Fibroblast of skin of scalp (primary cell): ENCODE measurements at places on chromosomes 16 and 17.

DNA sequence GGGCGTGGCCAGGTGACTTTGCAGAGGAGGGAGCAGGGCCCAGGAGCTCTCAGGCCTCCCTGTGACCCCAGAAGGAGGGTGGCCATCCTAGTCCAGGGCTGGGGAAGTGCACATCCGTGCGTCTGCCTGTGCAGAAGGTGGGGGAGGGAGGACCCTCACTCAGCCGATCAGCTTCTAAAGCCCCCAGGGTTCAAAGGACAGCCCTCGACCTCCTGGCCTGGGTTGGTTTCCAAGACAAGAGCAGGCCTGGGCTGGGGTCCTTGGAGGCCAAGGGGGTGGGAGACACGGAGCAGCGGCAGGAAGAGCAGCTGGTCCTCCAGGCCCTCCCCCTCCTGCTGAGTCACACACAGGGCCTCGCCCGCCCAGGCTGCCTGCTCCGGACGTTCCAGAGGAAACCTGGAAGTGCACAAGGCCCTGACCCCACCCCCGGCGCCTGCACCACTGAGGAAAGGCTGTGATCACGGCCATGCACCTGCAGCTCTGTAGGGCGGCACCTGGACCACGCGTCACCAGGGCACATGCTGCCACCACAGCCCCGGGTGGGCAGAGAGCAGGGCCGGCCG lies 67.1 kb upstream of the ZNF469 start:
- DNase-seq: peak; percentile 74

DNA sequence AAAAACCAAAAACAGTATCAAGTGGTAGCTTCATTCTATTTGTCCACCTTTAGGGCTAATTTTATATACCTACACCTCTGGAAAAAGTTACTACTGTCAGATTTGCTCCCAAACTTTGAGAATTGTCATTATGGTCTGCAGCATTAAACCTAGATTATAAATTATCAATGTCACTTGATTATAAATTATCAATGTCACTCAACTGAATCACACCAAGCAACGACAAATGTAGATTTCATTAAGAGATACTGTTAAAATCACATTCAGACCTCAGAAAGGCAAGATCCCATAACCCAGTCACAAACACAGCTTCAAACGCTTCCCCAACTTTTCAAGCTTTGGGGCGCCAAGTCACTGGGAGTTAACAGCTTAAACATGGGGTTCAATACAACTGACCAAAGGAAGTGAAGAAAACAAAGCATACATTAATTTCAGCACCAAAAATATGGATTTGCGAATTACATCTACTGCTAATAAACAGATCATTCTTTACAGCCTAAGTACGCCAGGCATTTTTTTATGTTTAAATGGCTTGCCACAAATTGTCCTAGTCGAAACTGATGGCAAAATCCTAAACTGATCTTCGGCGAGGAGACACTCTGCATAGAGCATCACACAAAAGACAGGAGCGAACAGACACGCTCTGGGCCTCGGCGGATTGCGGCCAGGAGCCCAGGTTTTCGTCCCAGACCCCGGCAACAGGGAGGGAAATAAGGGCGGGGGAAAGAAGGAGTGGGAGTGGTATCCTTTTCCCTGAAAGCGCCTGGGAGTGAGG lies 981 bp downstream of the GLG1 start:
- peak; percentile 30 for DNase-seq

DNA sequence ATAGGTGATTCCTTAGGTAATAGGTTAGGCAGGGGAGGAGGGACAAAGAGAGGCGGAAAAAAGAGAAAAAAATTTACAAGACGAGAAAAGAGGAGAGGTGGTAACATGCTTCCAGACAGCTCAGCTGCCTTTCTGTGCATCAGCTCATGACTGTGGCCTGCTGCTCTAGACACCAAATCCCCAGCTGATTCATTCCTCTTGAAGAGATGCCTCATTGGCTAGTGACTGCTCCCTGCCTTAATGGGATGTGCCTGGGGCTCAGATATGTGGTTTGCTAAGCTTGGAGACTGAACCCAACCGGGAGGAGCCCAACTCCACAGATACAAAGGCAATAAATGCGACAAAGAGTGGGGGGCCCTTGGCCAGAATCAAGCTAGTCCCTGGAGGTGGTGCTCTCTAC lies 105.9 kb upstream of the FAM20A start:
- peak; percentile 82 for DNase-seq

GRCh38 chr16:57373117-57373947 lies 1.0 kb downstream of the CX3CL1 start:
- no peak for DNase-seq

- DNase-seq: peak; percentile 93
These were observed 19.2 kb downstream of the PLXDC1 start for GRCh38 chr17:39132192-39132610.

GRCh38 chr17:76982408-76983074 lies 114.3 kb downstream of the MGAT5B start:
- no peak for DNase-seq

- peak; percentile 37 for DNase-seq
These were observed 53.7 kb downstream of the SNX20 start for GRCh38 chr16:50627419-50627818.

DNA sequence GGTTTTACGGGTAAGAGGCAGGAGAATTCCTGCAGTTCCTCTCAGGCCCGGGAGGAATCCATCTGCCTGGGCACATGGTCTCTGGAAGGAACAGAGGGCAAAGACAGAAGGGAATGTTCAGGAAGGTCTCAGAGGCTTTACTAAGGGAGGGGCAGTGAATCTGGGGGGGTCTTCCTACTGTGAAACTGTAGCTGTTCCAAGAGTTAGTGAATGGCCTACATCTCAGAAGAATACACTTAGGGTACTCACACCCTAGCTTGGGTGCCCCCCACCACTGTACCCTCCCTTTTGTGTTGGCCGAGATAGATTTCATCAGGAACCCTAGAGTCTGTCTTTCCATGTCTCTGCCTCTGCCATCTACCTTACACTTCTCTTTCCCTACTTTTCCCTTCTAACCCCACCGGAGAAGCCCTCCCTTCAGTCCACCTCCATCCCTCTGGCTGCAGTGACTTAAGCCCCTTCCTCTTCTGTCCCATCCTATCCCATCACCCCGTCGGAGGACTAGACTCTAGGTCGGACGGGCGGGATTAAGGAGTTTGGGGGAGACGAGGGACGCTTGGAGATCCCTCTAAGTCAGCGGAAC lies 316 bp downstream of the DLG4 start:
- no peak for DNase-seq

DNA sequence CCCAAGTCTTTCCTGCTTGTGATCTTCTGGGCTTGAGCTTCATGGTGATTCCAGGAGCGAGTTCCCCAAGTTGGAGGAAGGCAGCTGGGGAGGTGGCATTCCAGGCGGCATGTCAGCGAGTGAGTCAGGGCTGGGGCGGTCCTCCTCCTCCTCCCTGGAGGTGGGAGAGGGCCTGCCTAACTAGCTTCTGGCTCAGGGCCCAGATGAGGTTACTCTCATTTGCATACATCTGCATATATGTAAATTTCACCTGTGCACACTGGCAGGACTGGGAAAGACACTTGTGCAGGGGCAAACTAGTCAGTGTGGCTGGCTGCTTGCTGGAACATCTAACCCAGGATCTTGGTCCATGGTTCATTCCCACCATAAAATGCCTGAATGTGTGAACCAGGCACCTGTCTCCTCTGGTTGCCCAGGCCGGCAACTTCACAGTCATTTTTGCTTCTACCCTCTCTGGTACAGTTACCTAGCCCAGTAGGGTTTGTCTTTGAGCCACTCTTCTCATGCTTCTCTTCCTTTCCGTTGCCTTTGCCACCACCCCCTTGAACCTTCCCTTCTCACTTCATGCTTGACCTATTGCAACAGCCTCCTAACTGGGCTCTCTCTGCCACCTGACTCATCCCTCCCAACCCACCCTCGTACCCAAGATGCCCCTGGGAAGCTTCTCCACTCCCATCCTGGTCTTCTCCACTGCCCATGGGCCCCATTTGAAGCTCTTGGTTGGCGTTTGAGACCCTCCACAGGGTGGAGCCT lies 9.6 kb upstream of the DLX4 start:
- peak; percentile 28 for DNase-seq

DNA sequence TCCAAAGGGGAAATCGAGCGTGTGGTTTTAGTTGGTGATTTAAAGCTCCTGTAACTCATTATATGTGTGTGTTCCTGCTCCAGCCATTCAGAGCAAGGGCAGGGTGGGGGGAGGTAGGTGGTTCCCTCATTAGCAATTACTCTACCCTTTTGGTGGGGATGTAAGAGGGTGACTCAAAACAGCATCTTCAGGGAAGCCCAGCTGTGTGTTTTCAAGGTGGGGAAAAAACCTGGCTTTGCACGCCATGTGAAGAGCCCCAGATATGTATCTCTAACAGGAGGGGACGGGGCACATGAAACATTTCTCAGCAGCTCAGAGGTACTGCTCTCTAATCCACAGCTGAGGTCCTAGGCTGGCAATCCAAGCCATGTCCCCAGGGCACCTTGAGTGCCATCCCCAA lies 241.3 kb upstream of the ZFHX3 start:
- DNase-seq: no peak

DNA sequence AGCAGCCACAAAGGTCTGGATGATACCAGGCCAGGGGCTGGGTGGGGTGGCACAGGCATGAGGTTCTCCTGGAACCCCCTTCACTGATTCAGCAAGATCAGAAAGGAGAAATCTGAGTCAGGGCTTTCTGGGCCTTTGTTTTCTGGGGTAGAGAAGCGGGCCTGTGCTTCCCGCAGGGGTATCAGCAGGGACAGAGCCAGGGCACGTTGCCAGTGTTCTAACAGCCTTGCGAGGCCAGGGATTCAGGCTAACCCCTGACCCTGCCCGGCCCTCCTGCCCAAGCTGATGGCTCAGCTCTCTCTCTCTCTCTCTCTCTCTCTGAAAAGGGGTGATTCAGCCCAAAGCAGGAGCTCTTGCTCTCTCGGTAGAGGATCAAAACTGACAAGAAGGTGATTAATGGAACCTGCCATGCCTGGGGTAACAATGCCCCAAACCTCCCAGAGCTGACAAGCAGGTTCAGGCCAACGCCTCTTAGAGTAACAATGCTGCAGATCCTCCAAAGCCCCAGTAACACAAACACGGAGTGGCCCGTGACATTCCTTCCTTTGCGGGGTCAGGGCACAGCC lies 2.0 kb upstream of the KRT13 start:
- no peak for DNase-seq

- no peak for DNase-seq
These were observed 394.5 kb downstream of the XYLT1 start for GRCh38 chr16:17076092-17076754.

- peak; percentile 86 for DNase-seq
These were observed 2.7 kb upstream of the KCNJ18 start for GRCh38 chr17:21689604-21690003.

DNA sequence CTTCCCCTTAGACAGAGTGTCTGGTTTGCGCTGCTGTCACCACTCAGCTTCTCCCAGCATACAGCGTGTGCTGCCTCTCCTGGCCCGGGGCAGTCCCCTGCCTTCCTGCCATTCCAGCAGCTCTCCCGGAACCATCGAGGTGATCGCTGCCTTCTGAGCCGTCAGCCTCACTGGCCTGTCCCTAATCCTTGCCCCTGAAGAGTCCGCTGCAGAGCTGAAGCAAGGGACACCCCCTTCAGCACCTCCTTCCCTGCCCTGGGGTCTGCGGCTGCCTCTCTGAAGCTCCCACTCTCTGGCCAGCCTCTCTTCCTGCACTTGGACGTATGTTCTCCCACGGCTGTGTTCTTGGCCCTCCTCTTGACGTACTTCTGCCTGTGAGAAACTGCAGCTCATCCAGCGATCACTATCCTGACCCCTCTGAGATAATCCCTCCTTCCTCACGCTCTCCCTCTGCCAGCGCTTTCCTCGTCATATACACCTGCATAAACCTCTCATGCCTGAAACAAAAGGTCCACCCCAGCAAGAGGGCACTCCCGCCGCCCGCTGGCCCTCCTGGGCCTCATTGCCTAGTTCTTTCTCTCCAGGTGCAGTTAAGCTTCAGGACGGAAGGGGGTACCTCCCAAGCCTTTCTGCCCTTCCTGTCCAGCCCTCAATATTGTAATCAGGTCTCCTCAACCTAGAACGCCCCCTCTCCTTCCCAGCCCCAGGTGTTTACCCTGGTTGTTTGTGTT lies 220.6 kb upstream of the CHMP6 start:
- DNase-seq: no peak

GRCh38 chr17:28858801-28859355 lies 4.1 kb downstream of the ERAL1 start:
- no peak for DNase-seq

- no peak for DNase-seq
These were observed 12.6 kb upstream of the IL21R start for GRCh38 chr16:27389272-27389961.

DNA sequence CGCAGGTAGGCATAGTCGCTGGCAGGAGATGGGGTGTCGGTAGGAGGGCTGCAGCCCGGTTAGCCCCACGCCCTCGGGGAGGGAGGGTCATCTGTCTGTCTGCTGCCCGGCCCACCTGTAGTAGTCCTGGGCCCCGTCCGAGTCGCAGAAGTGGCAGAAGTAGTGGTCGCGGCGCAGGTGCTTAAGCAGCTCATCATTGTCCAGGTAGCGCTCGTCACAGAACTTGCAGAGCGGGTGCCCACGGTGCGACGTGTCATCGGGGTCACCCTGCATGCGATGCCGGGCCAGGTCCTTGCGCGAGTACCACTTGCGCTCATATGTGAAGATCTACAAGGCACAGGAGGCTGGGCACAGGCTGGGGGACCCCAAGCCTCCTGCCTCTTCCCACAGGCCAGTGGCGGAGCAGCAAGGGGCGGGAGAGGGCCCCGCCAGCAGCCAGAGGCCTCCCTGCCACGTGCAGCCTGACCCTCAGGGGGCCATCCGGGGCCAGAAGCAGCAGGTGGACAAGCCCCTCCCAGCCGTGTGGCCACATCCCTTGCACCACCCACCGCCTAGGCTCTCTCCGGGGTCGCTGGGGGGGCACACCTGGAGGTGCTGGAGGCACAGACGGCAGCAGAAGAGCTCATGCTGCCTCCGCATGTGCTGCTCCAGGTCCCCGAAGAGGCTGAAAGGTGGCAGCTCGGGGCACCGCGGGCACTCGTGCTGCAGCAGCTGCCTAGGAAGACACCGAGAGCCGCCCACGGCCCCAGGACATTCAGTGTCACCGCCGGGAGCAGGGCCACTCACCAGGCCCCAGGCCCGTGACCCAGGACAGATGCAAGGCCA lies 7.0 kb downstream of the ZNF598 start:
- no peak for DNase-seq

DNA sequence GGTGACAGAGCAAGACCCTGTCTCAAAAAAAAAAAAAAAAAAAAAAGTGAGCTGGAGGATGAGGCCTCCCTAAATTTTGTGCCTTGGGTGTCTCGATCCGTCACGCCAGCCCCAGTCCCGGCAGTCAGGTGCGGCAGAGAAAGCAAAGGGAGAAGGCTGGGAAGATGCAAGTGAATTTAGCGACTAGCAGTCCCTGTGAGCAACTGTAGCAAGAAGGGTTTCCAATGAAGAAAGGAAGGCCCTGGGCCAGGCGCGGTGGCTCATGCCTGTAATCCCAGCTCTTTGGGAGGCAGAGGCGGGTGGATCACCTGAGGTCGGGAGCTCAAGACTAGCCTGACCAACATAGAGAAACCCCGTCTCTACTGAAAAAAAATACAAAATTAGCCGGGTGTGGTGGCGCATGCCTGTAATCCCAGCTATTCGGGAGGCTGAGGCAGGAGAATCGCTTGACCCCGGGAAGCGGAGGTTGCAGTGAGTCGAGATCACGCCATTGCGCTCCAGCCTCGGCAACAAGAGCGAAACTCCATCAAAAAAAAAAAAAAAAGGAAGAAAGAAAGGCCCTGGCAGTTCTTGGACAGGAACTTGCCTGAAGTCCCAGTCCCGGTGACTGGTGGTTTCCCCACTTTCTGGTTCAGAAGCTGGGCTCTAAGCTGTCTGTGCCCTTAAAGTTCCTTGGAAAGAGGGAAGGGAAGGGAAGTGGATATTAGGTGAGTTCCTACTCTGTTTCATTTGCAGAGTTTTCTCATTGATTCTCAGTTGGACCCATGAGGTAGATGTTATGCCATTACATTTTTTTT lies 1.8 kb upstream of the QPRT start:
- DNase-seq: no peak
